ENCODE measurements at places on chromosomes 11 and 22.

DNA sequence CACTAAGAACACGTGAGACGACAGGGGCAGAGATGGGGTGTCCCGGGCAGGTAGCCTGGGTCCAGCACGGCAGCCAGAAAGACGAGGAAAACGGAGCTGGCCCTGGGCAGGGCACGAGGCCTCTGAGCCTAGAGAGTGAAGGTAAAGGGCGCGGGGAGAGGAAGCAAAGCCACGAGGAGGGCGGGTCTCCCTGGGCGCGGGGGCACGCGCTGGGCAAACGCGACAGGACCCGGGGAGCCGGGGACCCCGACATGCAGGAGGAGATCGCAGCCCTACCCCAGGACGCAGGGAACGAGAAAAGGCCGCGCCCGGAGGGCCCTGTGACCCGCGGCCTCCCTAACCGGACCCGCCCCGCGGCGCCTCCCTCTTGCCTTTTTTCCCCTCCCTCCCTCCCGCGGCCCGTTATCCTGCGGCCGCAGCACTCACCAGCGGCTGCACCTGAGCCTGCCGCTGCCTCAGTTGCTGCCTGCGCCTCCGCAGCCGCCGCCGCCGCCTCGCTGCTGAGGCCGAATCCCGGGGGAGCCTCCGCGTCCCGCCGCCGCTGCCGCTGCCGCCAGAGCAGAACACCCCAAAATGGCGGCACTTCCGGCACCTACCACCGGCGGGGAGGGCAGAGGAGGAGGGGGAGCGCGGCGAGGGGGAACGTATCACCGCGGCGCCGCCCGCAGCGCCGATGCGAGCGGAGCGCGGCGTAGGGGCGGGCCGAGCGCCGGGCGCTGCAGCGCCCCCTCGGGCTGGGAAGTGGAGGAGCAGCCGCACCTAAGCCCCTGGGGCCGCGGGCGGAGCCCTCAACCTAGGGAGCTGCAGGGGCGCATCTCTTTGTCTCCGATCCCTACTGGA is at the start of gene CELF1:
TSS of gene CELF1 (minus strand) at position 567 of the 840 bp plus-strand sequence. CDS start 53,609 bp downstream, outside the sequence.
- peak; percentile 87 for DNase-seq

DNA sequence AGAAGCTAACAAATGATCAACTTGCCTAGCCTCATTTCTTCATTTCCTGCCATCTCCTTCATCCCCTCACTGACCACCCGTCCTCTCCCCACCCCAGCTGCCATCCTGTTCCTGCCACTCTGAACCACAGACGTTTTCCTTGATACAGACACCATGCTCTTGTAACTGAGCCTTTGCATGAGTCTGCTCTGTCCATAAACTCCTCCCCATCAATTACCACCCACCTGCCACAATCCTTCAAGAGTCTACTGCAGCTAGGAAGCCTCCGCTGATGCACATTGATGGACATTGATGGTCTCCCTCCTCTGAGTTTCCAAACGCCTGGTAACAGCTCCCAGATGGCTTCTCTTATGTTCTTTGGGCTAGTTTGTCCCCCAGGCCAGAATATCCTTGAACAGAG is 193.8 kb downstream of the DBX1 start:
- DNase-seq: no peak

- no peak for DNase-seq
Observed at GRCh38 chr11:7646866-7647265, 26.4 kb downstream of the CYB5R2 start.

DNA sequence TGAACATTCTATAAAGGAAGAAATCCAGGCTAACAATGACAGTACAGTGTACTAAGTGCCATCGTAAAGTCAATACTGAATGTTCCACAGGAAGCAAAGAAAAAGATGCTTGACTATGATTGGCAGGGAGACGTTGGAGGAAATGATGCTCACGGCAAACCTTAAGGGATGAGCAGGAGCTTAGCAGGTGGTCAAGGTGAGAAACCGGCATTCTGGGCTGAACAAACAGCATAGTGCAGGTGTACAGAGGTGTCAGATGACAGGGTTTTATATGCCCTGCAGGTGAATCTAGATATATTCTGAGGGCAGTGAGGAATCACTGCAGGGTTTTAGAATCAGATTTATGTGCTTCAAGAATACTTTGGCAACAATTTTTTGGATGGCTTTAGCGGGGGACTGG is 85.3 kb upstream of the HEPHL1 start:
- no peak for DNase-seq

GRCh38 chr22:42717197-42717928 is 3.3 kb downstream of the A4GALT start:
- DNase-seq: no peak

DNA sequence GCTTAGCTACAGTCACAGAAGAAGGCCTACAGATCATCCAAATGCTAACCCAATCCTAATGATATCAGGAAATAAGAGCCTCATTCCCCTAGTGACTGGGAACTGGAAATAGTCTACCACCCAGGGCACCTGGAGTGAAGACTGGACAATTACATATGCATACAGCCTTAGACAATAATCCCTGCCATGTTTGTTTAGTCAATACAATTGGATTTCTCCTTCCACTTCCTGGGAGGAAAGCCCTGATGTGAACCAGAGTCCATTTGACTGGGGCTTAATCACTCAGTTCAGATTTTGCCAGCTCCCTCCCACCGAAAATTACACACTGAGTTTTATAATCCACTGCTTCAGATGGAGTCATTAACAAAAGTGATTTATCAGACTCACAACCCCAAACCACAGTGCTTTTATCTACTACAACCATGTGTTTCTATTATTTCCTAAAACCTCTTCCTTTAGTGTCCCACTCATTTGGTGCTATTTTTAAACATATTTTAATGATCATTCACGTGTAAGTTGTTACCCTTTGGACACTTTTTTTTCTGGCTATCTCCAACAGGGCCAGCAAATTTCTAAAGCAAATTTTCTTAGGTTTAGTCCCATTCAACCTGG is 29.9 kb downstream of the CWF19L2 start:
- no peak for DNase-seq

DNA sequence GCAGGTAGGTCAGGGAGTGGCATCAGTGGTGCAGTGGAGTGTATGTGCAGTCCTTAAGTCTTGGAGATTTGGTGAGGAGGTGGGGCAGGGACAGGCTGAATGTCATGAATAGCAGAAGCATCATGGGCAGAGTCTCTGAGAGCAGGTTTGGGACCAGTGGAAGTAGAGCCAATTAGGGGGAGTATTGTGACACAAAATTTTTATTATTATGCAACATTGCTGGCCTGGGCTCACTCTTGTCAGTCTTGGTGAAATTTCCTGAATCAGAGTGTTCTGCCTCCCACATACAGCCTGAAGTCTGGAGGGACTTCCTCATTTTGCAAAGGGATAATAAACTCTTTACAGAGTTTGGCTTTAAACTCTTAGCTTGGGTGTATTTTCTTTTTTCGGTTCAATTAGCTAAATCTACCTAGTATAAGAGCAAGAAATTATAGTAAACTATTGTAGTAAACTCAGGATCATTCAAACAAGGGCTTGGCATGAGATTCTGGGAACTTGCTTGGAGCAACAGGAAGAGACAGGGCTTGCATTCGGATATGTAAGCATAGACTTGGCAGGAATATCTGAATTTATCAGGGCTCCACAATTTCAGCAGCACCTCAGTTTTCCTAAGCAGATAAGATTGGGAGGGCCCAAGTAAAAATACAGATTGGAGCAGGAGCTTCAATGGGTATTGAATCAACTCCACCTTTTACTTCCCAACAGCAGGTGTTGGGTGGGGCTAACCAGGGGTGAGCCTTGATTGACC is 67.7 kb downstream of the FDX1 start:
- no peak for DNase-seq

DNA sequence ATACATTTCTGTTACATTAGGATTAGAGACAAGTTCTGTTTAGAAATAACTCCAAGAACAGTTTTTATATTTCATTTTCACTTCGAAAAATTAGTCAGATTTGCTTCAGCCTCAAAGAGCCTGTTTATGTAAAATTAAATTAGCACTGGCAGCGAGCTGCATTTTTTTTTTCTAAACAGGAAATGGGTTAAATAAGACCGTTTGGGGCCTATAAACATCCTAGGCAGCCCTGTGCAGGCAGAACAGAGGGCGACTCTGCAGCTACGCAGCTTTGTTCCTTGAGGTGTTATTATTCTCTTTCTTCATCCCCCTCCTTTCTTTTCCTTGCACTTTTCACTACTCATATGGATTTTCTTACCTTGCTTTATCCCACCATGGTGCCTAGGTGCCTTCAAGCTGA is 48.7 kb downstream of the CWC15 start:
- no peak for DNase-seq

GRCh38 chr22:34972191-34972897 is 93.6 kb upstream of the ISX start:
- DNase-seq: no peak

- no peak for DNase-seq
Observed at GRCh38 chr11:126426820-126427749, 71.6 kb downstream of the ST3GAL4 start.

GRCh38 chr22:23832226-23833016 is 6.4 kb downstream of the DERL3 start:
- DNase-seq: no peak
